SJSA1 (cell line): ENCODE measurements at places on chromosomes 5 and 9.
A peak's percentile ranks its signal among the peaks of the same experiment; 100 is the strongest.

GRCh38 chr5:1824903-1825841 is 24.0 kb downstream of the NDUFS6 start:
- no peak for DNase-seq

- peak; percentile 32 for DNase-seq
These were observed 1.3 kb downstream of the MOB3B start for GRCh38 chr9:27528076-27528885.

DNA sequence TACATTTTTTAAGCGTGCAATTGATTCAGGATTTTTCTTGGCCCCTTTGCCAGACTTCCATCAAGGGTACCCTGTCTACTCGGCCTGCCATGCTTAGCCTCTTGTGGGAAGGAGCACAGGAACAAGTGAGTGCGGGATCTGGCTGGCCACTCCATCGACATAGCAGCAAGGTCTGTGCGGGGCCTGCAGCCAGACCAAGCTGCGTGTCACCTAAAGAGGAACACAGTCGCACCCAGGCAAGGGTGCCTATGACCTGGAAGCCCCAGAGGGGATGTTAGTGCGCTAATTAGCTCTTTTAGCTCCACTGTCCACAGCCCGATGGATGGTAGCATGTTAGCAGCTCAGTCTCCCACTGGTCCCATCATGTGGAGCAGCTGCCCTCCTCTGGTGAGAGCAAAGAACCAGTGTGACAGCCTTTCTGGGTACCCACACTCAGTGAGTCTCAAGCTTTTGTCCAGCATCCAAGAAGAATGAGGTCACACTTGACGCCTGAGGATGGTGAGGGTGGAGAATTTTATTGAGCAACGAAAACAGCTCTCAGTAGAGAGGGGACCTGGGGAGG is 38.7 kb downstream of the FTMT start:
- DNase-seq, result no peak

- DNase-seq, result no peak
These were observed 18.1 kb upstream of the ZFR start for GRCh38 chr5:32462618-32463017.

DNA sequence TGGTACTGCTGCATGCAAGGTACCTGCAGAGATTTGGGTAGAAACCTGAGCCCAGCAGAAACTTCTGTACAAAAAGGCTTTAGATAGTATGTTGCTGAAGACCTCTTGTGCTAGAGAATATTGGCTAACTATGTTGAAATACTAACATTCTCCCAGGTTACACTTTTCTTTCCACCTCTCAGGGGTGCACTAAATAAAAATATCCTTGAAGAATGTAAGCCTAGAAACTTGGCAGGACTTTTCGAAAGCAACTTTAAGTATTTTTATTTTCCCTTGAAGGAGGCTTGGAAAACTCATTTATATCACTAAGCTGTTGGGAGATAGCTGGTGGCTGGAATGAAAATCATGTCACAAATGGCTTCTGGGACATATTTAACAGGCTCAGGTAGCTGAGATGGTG is 50.0 kb downstream of the FBXL7 start:
- no peak for DNase-seq

DNA sequence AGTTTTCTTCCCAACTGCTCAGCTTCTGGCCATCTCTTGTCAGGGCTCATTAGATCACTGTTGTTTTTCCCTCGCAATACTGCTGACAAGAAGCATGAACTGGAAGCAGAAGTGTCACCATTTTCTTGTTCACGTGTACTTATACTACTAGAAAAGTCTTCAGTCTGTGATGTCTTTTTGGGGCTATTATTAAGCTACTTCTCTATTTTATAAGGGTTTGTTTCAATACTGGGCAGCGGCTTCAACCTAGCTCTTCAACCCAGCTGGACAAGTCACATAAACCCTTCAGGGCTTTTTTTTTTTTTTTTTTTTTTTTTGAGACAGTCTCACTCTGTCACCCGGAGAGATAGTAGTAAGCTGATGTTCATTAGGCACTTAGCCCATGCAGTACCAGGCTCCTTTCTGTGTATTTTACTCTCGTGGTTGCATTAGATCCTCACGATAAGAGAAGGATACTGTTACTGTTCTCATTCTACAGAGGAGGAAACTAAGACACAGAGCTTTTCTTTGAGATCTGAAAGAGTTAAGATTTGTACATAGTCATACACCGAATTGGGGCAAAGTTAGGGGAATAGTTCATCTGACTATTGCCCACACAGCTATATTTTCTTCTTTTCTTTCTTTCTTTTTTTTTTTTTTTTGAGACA is 20.5 kb downstream of the RAPGEF1 start:
- no peak for DNase-seq

DNA sequence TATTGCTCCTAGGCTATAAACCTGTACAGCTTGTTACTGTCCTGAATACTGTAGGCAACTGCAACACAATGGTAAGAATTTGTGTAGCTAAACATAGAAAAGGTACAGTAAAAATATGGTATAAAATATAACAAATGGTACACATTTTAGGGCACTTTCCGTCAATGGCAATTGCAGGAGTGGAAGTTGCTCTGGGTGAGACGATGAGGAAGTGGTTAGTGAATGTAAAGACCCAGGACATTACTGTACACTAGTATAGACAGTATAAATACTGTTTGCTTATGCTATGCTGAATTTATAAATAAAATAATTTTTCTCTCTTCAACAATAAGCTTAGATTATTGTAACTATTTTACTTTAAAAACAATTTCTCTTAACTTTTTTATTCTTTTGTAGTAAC is 15.6 kb upstream of the ADRB2 start:
- no peak for DNase-seq
